Heart right ventricle (tissue), 16 donors: ENCODE measurements at places on chromosomes 11 and 22.

- H3K27me3 ChIP-seq: no peaks in the 10 kb centered on the region
- H3K4me3 ChIP-seq: no peak overlapping the region
- peaks cover 3% of the 10 kb centered on the region for H3K4me1 ChIP-seq
- H3K36me3 ChIP-seq: no peaks in the 10 kb centered on the region
- DNase-seq: no peak
These were observed 28.1 kb downstream of the ALKBH3 start for GRCh38 chr11:43908683-43909082.

DNA sequence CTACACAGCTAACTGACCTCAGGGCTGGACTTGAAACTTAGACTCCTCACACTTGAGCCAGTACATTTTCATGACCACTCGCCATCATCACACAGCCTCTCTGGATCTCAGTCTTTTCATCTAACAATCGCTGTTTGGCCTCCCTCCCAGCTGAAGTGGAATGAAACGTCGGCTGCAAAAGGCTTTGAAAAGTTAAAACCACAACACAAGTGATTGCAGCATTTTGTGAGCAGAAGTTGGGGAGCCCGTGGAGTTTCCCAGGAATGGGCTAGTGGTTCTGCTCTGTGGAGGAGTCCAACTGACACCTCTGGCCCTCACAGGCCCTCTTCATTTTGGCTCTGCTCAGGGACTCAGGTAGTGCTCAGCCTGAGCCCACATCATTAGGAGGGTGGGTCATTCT lies 35.9 kb upstream of the TRIM29 start:
- H3K27ac ChIP-seq: no peak overlapping the region
- no peak for DNase-seq
- peaks cover 14% of the 10 kb centered on the region for H3K4me1 ChIP-seq
- H3K36me3 ChIP-seq: no peaks in the 10 kb centered on the region

DNA sequence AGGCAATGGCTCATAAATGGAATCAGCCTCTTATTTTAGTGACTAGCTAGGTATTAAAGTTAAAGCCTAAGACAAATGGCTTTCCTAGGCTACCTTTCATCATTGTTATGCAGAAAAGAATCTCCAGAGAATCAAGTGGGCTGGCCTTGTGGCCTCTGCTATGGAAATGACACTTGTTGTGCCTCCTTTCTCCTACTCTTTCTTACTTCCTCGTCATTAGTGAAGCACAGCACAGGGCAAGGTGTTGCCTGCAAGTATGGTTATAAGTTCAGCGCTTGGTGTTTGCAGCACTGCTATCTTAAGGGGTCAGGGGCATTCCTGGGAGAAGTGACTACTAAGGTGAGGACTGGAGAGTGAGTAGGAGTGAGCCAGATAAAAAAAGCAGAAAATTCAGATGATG lies 45.4 kb upstream of the GLYATL1 start:
- peaks cover 4% of the 10 kb centered on the region for H3K27me3 ChIP-seq
- H3K36me3 ChIP-seq: no peaks in the 10 kb centered on the region
- DNase-seq: no peak
- no peaks in the 10 kb centered on the region for H3K4me1 ChIP-seq

- no peaks in the 10 kb centered on the region for H3K36me3 ChIP-seq
- H3K4me3 ChIP-seq: no peak overlapping the region
- H3K4me1 ChIP-seq: peaks cover 27% of the 10 kb centered on the region
- DNase-seq: no peak
These were observed 1.9 kb upstream of the CYB5R3 start for GRCh38 chr22:42651134-42651533.

DNA sequence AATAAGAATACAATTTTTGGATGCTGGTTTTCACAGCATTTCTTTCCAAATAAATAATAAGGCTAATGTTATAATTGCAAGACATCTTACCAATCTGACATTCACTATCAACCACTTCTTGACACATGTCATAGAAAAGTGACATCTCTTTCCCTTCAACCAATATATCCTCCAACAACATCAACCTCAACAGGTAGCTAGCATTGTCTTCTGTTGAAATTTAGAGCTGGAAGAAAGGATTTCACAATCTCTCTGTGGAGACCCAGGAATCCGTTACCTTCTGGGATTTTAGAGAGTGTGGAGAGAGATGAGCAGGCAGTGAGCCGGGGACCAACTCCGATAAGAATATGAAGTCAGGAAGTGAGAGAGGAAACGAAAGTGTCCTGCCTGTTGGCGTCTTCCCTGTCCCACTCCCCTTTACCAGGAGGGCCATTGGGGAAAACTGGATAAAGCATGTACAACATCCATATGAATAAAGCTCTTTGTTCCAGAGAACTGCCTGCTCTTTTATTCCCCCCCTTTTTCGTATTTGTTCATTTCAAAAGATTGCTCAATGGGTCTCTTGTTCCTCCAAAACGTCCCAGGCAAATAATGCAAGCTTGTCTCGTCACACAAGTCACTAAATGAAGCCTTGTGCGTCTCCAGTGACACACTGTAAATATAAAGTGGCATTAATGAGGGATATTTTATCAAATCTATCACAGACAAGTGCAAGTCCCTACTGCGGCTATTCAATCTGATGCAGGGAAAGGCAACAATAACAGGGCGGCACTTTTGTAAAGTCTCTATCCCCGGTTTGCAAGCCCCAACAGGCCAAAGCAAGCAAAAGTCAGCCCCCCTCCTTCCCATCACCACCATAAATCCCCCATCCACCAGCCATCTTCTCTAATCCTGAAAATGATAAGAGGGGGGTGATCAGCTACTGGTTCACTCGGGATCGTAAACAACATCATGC lies 3.4 kb downstream of the CADM1 start:
- DNase-seq: no peak
- no peaks in the 10 kb centered on the region for H3K27me3 ChIP-seq
- no peaks in the 10 kb centered on the region for H3K36me3 ChIP-seq
- no peak overlapping the region for H3K27ac ChIP-seq
- H3K4me3 ChIP-seq: peak overlapping the region; percentile 75

DNA sequence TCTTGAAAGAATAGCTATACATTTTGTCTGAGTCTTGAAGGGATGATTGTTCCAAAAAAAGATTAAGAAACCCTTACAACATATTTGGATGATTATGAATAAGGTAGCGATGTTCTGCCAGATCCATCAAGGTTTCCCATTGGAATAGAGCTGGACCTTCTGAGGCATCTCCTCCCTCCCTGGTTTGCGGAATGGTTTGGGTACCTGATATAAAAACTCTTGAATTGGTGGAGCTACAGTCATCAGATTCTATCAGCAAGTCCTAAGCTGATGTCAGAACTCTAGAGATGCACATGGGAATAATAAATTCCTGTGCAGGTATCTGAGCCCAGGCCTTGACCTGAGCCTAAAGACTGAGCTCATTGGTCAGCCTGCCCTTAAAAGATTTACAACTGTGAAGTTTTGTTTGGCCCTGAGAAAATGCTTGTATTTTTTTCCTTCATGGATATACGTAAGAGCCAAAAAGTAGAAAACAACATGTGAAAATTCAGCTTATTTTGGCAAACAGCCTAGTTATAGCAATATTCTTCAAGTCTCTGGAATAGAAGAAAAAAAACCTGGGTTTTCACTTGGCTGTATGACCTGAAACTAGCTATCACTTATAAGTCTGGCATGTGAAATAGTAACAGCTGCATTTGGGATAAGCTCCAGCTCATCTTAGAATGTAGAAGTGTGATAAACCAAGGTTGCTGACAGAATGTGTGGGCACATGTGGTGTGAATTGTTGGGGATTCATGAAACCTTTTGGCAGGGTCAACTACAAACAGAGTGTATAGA lies 265.7 kb upstream of the CTSC start:
- H3K27me3 ChIP-seq: no peaks in the 10 kb centered on the region
- H3K27ac ChIP-seq: no peak overlapping the region
- no peak for DNase-seq
- H3K4me1 ChIP-seq: no peaks in the 10 kb centered on the region
- H3K4me3 ChIP-seq: no peak overlapping the region
- no peaks in the 10 kb centered on the region for H3K36me3 ChIP-seq

- H3K4me1 ChIP-seq: peaks cover 75% of the 10 kb centered on the region
- H3K36me3 ChIP-seq: no peaks in the 10 kb centered on the region
- no peak for DNase-seq
- H3K27ac ChIP-seq: peak overlapping the region; percentile 78
- H3K27me3 ChIP-seq: no peaks in the 10 kb centered on the region
These were observed 40.3 kb downstream of the IGF2 start for GRCh38 chr11:2098691-2099515.

GRCh38 chr11:122213171-122213570 lies 97.2 kb upstream of the BLID start:
- H3K36me3 ChIP-seq: no peaks in the 10 kb centered on the region
- H3K4me3 ChIP-seq: no peak overlapping the region
- peaks cover 45% of the 10 kb centered on the region for H3K4me1 ChIP-seq
- no peak for DNase-seq

DNA sequence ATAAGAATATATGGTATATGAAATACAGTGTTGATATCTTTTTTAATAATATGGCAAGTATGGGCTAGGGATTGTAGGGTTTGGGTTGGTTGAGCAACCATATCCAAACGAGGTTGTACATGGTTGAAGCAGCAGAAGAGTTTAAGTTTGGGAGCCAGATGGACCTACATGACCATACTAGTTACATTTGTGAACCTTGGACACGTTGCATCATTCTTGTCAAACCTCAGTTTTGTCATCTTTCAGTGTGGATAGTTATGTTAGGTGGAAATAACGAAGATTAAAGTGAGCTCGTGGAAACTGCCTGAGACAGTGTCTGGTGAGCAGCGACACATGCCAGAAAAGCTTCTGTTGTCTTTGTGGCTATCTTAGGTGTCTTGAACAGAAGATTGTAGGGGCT lies 307.1 kb upstream of the KIRREL3 start:
- no peak for DNase-seq
- H3K4me1 ChIP-seq: no peaks in the 10 kb centered on the region
- H3K27ac ChIP-seq: no peak overlapping the region
- no peak overlapping the region for H3K4me3 ChIP-seq

DNA sequence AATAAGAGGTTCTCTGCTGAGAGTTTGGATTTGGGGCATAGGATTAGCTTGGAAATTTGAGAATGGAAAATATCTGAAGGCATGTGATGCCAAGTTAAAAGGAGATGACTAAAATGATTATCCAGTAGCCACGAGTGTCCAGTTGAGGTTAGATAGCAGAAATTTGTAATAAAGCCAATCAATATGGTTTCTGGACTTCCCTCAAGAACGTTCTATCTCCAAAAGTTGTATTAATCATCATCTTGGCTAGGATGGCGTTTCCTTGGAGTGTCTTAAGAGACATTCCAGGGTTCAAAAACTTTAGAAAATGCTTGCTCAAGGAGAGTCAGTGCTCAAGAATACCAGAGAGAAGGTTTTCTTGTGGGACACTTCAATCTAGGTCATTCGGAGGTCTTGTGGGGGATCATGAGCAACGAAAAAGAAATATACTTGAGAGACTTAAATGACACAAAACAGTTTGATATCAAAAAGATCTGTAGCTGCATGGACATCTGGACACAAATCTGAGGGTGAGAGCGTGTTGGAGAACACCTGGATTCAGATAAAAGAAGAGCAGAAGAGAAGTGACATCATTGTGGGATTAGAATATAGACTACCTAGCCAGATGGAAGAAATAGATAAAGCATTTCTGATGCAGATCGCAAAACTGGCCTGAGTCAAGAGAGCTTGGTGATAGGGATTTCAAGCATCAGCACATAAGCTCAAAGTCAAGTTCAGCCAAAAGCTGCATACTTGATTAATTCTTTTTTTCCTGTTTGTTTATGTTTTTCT lies 97.7 kb downstream of the ARFGAP2 start:
- no peaks in the 10 kb centered on the region for H3K4me1 ChIP-seq
- H3K36me3 ChIP-seq: no peaks in the 10 kb centered on the region
- H3K27ac ChIP-seq: no peak overlapping the region
- H3K4me3 ChIP-seq: no peak overlapping the region

DNA sequence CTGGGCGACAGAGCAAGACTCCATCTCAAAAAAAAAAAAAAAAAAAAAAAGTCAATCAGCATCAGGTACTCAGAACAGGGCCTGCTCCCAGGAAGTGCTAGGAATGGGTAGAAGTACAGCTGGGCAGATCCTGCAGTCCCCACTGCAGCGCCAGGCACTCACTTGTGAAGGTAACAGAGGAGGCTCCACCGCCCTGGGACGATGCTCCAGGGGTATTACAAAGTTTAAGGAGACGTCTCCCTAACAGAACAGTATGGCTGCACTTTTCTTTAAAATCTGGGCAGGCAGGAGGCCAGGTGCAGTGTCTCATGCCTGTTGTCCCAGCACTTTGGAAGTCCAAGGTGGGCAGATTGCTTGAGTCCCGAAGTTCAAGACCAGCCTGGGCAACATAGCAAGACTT lies 1449.0 kb downstream of the BRD1 start:
- no peaks in the 10 kb centered on the region for H3K36me3 ChIP-seq
- H3K4me3 ChIP-seq: no peak overlapping the region
- no peak overlapping the region for H3K27ac ChIP-seq
- H3K4me1 ChIP-seq: no peaks in the 10 kb centered on the region

- no peak overlapping the region for H3K4me3 ChIP-seq
- no peaks in the 10 kb centered on the region for H3K4me1 ChIP-seq
- no peaks in the 10 kb centered on the region for H3K27me3 ChIP-seq
- H3K27ac ChIP-seq: no peak overlapping the region
These were observed 53.1 kb downstream of the ZBTB44 start for GRCh38 chr11:130261571-130261970.

DNA sequence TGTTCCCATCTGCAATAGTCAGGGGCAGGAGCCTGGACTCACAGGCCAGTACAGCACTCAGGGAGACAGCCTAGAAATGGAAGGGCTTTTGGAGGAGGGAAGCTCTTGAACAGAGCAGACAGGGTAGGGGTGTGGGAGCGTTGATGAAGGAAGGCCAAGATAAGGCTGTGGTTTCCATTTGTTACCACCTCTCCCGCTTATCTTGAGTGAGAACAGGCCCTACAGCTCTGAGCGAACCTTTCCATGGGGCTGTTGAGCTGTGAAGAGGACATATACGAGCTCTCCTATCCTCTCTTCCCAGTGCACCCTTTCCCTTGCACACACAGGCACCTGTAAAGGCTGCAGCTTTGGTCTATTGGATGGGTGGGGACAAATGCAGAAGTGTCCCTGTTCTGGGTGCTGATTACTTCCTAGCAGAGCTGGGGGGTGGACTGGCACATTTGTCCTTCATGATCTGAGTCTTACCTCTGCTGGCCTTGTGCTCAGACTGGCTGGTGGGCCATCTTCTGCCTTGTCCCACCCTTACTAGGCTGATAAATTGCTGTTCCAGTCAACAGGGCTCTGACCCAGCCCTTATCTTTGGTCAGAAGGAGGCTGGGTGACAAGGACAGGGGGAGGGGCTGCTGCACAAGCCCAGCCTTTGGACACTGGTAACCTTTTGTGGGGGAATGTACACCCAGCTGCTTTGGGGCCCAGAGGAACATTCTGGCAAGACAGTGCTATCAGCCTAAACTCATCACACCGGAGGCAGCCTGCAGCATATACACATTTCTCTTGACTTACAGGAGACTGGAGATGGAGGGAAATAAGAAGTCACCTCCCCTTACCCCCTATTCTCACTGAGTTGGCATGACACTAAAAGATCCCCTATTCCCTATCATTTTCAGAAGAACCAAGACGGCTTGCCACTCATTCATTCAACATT lies 80.1 kb upstream of the NNMT start:
- no peak overlapping the region for H3K4me3 ChIP-seq
- DNase-seq: peak; percentile 72
- no peaks in the 10 kb centered on the region for H3K36me3 ChIP-seq
- peak overlapping the region; percentile 75 for H3K27ac ChIP-seq
